ENCODE measurements at places on chromosomes 12 and 14. TPM values are rescaled to one million over a fixed set of nuclear protein-coding genes. Genes with fewer than 3 reads are reported as not detected.

Gene WNT1
- not detected for total RNA-seq

Gene CMA1
- total RNA-seq, result not detected

Gene RHEBL1
- 4.5 TPM for total RNA-seq

Gene RAD51AP1
- total RNA-seq, result 19.4 TPM

Gene FAM186B
- total RNA-seq, result 0.11 TPM

Gene SIVA1
- 205 TPM for total RNA-seq

Gene CCDC177
- total RNA-seq, result not detected

Gene RTN1
- not detected for total RNA-seq

Gene NOXRED1
- not detected for total RNA-seq

Gene ZBTB25
- total RNA-seq, result 5.4 TPM

Gene DLK1
- total RNA-seq, result 0.42 TPM

Gene ARHGEF25
- 6.3 TPM for total RNA-seq
